Stimulated activated CD8-positive, alpha-beta memory T cell treated with anti-CD3 and anti-CD28 coated beads, Interleukin-7, amount 100 ng/mL, for 1 hour (primary cell): ENCODE measurements at places on chromosomes 2 and 18.

DNA sequence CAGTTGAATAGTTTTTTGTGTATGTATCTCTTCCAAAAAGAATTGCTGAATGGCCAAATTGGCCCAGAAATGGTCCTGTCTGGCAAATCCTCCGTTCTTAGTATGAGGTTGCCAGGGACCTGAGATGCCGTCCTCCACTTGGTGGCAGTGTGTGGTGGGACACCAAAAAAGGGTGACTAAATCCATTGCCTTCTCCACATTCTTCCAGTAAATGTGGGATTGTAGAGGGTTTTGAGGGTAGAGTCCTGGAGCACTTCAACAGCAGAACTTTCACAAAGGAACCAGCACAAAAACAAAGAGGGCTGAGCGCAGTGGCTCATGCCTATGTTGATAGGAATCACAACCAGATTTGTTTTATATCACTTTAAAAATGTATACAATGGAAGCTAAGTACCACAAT is 199.9 kb downstream of the BCL2 start:
- DNase-seq, result no peak

- no peak for DNase-seq
These were observed 50.9 kb downstream of the GALR1 start for GRCh38 chr18:77300579-77300978.

GRCh38 chr2:186695081-186695756 is 1.4 kb downstream of the FAM171B start:
- no peak for DNase-seq

- no peak for DNase-seq
These were observed 620.6 kb upstream of the ID2 start for GRCh38 chr2:8061219-8061618.

GRCh38 chr2:177693658-177694339 is 301.2 kb downstream of the AGPS start:
- no peak for DNase-seq

- DNase-seq, result no peak
These were observed 216.1 kb upstream of the FSIP2 start for GRCh38 chr2:185522472-185522871.

DNA sequence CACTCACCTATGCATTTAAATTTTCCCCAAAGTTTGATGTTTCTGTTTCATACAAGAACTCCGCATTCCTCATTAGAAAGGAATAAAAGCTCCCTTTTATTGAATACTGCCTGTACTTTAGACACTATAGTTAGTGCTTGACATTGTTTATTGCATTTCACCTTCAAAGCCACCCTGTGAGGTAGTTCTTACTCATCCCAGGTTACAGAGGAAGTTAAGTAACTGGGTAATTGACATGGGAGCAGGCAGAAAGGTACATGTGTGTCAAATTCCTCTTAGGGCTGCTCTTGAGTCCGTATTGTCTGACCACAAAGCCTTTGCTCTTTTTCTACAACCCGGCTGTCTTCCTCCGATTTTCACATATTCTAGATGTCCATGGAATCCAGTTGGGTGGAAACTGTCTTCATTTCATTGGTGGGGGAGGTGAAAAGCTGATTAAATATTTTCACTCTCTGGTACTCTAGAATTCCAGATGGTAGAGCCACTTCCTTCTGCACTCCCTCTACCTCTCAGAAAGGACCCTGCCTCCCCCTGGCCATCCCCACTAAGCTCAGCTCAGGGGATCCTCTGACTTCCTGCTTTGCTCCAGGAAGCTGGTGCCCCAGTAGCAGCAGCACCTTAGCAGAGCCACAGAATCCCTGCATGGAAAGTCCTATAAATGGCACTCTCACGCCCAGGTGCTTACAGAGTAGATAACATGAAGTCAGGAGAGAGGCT is 319.2 kb downstream of the LRATD1 start:
- no peak for DNase-seq

DNA sequence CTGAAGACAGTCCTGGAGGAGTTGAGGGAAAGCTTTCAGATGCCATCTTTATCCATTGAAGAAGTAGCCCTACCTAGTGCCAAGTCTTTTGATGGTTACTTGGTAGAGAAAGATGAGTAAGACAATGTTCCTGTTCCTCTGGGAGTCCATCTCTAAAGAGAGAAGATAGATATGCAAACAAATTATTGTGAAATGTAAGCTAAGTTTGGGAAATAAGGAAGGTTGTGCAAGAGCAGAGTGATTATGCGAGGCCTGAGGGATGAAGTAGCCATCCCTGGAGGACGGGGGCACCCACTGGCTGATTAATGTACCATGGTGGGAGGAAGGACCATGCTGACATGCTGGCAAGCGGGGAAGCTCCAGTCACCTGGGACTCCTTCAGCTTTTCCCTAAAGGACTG is 994 bp upstream of the DTNA start:
- no peak for DNase-seq

DNA sequence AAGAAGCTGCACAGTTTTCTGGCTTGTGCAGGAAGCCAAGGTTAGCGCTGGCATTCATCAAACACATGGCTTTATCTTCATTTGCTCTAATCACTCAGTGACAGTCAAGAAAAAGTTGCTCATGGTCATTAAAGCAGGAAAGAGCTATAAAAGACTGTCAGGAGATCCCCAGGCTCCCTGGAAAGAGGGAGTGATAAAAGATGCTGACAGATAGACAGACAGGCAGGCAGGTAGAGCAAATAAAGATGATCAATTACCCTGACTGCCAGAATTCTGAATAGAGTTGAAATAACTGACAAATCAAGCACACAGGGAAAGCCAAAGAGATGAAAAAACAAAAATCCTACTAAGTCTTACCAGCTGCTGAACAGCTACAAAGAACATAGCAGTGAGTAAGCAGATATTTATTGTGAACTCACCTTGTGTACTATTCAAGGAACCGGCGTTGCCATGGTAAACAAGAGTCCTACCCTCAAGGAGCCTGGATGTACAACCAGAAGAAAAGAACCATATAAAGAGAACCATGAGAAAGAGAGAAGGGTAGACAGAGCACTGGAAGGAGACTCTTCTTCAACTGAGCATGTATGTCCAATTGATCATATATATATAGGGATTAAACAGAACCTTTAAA is 68.0 kb downstream of the RNF152 start:
- DNase-seq, result no peak

DNA sequence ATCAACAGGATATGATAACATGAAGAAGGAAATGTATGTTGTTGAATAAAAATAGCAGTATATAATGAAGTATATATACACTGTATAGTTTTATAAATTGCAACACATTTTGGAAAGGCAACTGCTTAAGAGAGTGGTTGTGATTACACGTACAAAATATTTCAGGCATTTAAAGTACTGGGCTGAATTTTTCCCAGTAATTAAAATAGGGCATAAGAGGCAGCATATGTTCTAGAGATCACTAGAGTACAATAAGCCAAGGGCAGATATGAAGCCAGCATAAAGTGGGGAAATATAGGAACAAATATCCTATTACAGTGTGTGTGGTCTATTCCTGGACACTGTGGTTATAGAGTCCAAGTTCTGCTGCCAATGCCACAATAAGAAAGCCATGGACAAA is 14.1 kb downstream of the DPP10 start:
- no peak for DNase-seq

GRCh38 chr2:3449936-3450335 is 69.4 kb downstream of the ADI1 start:
- DNase-seq, result no peak

DNA sequence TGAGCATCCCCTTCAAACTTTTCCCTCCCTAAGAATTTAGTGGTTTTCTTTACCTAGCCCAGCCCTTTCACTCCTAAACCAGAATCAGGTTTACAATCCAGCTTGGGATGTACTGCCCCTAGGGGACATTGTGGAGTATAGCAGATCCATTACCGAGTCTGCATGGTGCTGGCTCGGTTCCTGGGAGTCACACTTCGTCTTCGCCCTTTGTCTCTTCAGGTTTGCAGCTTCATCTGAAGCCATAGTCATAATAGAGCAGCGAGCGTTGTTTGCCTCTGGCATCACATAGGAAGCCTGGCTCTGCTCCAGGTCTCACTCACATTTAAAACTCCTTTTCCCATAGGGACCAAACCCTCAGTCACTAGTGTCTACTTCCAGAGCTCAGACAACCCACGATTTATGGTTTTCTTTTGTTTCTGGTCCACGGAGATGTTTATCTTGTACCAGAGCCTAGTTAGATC is 16.8 kb upstream of the LYPD6 start:
- no peak for DNase-seq

GRCh38 chr2:7937082-7937481 is 744.8 kb upstream of the ID2 start:
- DNase-seq, result no peak

DNA sequence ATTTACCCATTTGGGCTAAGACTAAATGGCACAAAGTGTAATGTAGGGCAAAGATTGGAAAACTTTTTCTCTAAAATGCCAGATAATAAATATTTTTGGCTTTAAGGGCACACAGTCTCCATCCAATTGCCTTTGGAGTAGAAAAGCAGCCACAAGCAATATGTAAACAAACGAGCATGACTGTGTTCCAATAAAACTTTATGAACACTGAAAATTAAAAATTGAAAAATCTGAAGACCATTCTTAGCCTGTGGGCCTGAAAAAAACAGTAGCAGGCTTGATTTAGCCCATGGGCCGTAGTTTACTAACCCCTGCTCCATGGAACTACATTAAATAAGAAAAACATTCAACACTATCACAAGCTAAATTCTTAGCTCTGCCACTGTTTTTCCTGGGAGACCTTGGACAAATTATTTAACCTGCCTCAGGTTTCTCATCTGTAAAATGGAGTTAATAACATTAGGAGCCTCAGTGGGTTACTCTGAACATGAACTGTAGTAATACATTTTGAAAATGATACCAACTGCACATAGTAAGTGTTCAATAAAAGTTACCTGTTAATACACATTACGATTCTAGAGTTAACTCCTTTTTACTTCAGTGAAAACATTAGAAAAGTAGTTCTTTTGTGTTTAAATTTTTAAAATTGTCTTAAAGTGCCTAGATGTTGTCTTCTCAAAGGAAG is 1.3 kb downstream of the IFIH1 start:
- no peak for DNase-seq
